LHCN-M2 (cell line): ENCODE measurements at places on chromosomes 13 and 19. TPM values are rescaled to one million over a fixed set of nuclear protein-coding genes. Genes with fewer than 3 reads are reported as not detected.

The CD33 gene
- 0.11 and 1.3 TPM in 2 replicates for total RNA-seq

The GARIN5A gene
- 0.23 and 2.4 TPM in 2 replicates for total RNA-seq

The KIR2DL1 gene
- not detected in 2 replicates for total RNA-seq

The PRMT1 gene
- total RNA-seq: 342 and 345 TPM in 2 replicates

The WDR88 gene
- not detected in 2 replicates for total RNA-seq

The IGSF23 gene
- not detected in 2 replicates for total RNA-seq

The FREM2 gene
- not detected in 2 replicates for total RNA-seq

The DACH1 gene
- not detected in 2 replicates for total RNA-seq

The TTYH1 gene
- total RNA-seq: not detected in 2 replicates

The FUT3 gene
- total RNA-seq: not detected in 2 replicates
